ENCODE measurements at places on chromosomes 7 and 10.

GRCh38 chr10:46232666-46233065 is 54.1 kb upstream of the ANTXRL start:
- DNase-seq = no peak

DNA sequence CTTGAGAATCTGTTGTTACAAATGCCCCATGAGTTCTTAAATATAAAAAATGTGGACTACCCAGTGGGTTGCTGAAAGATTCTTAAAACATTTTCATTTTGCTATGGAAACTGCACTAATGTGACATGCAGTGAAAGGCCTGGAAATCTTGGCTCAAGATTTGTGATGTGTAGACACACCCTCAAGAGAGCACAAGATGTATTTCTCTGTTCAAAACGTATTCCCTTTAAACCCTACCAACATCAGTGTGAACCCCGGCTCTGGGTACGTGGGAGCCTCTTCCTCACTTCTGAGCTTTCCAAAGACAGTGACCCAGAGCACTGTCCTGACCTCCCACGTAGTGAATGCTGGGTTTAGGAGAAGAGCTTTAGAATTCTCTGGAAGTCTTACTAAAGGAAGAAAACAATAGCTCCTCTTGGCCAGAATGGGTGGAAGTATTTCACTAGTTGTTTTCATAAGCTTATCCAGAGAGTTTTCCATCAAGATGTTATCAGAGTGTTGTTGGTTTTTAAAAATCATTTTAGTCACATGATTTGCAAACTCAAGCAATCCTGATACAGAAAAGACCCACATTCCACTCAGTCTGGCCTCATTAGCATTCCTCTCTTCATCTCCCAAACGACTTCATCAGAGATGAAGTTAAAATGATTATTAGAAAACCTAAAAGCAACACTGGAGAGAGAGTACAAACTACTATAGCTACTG is 81.5 kb upstream of the AFAP1L2 start:
- DNase-seq = no peak

GRCh38 chr7:8719102-8719501 is 285.7 kb downstream of the NXPH1 start:
- DNase-seq = no peak

DNA sequence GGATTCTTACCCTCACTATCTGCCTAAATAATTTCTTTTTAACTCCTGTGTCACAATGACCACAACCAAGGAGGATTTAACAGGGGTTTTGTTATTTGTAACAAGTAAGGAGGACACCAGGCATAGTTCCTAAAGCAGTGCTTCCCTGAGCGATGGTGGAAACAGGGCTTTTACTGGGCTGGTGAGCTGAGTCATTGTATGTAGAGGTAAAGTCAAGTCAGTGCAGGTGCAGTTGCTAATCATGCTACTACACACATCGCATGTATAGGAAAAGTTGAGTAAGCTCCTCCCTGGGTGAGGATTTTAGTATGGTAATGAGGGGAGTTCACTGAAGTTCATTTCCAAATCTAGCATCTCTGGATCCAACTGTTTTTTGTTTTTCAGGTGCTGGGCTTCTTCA is 22.9 kb upstream of the ABCA13 start:
- DNase-seq = no peak

DNA sequence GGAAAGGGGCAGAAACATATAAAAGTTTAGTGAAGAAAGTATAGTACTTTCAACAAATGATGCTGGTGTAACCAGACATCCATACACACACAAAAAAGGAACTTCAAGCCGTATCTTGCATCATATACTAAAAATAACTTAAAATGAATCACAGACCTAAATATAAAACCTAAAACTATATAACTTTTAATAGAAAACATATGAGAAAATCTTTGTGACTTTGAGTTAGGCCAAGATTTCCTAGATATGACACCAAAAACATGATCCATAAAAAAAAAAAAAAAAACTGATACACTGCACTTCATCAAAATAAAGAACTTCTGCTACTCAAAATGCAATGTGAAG is 40.9 kb downstream of the NUDCD3 start:
- DNase-seq = no peak

- DNase-seq = no peak
Measured at GRCh38 chr10:69007260-69007659, 18.7 kb downstream of the KIFBP start.

- DNase-seq = no peak
Measured at GRCh38 chr10:128880159-128880725, 586.8 kb upstream of the MGMT start.

- no peak for DNase-seq
Measured at GRCh38 chr7:96778263-96778662, 68.6 kb upstream of the SEM1 start.

DNA sequence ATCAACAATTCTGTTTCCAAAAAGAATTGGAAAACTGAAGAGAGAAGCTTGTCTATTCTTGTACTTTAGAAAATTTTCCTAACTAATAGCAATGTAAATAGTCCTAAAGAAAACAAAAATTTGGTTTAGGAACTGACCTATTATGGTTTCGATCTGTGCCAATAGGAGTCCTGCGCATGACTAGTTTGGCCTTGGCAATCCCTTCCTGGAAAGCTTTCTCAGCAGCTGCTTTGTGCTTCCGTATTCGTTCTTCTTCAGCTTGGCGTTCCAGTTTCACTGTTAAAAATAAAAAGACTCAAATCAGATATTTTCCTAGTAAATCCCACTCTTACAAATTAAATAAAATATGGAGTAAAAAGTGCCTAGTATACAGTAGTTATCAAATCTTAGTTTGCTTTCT is 36.6 kb downstream of the FZD9 start:
- DNase-seq = no peak

- DNase-seq = no peak
Measured at GRCh38 chr10:17088118-17088806, 41.3 kb downstream of the CUBN start.

- DNase-seq = no peak
Measured at GRCh38 chr10:78991187-78991586, 77.6 kb upstream of the ZMIZ1 start.

- DNase-seq = no peak
Measured at GRCh38 chr10:33507662-33508425, 173.4 kb upstream of the NRP1 start.

GRCh38 chr10:129020651-129021330 is 446.2 kb upstream of the MGMT start:
- no peak for DNase-seq

- DNase-seq = no peak
Measured at GRCh38 chr10:67076144-67076543, 150.3 kb downstream of the LRRTM3 start.

DNA sequence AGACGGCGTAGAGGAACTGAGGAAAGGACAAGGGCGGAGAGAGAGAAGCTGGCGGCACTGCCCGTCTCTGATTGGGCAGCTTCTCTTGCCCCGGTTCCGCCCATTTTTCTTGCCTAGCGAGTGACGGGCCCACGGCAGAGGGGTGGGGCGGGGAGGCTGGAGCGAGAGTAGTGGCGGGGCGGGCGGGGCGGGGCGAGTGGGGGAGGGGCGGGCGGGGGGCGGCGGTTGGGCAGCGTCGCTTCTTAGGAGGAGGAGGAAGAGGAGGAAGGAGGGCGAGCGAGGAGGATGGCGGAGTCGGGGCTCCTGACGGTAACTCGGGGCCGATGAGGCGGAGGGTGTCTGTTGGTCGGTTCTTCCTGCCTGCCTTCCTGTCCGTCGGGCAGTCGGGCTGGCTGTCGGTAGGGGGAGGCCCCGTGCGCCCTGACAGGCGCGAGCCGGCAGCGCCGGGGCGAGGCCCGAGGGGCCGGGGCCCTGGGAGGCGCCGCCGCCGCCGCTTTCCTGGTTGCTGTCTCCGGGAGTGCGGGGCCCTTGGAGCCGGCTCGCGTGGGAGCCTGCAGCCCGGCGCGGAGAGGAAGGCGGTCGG is at the start of gene SHOC2:
Gene SHOC2, plus strand, starts transcription at position 256 of the 583 bp plus-strand sequence. CDS start 44,755 bp downstream, outside the sequence.
- DNase-seq = no peak

- no peak for DNase-seq
Measured at GRCh38 chr7:50856231-50856630, 73.5 kb upstream of the GRB10 start.

GRCh38 chr10:128631801-128632241 is 505.6 kb upstream of the MKI67 start:
- no peak for DNase-seq
